ENCODE measurements at places on chromosomes 13 and 19.

- no peak for DNase-seq
Observed at GRCh38 chr13:20567881-20568528, 1.0 kb downstream of the IFT88 start.

DNA sequence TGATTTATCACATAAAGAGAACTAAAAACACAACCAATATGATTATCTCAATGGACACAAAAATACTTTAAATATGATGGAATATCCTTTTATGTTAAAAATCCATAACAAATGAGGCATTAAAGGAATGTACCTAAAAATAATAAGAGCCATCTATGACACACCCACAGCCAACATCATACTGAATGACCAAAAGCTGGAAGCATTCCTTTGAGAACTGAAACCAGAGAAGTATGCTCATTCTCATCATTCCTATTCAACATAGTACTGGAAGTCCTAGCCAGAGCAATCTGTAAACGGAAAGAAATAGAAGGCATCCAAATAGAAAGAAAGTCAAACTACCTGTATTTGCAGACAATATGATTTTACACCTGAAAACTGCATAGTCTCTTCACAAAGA, 671.0 kb downstream of the SLITRK1 start:
- DNase-seq = no peak

- no peak for DNase-seq
Observed at GRCh38 chr19:52248241-52248640, 21.1 kb upstream of the ZNF766 start.

DNA sequence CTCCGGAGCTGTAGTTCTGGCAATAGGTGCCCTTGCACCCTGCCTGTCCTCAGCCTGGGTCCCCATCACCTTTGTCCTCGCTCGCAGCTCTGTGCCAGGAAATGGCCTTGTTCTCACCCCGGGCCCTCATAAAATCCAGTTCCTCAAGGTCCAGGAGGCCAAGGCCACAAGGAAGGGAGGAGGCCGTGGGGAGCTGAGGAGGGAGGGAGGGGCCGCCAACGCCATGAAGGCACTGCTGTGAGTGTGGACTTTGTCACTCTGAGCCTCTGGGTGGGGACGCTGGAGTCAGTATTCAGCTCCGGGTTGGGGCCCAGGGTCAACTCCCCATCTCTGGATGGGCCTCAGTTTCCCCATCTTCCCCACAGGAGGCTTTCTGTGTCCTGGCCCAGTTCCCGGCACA, 9.2 kb upstream of the GNA11 start:
- DNase-seq = no peak

DNA sequence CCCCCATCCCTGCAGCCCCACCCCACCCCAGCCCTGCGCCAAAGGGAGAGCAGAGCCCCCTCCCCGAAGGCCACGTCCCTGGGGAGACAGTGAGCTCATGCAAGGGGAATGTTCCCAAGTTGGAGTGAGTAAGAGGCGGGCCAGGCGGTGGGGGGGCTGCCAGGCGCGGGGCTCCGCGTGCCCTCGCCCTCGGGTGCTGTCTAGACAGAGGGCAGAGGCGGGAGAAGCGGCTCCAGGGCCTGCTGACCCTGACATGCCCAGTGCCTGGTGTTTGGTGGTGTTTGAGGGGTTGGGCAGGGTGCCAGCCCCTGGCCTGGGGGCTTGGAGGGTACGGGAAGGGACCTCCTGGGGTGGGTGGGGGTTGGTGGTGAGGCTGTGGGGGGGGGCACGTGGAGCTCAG, 1.0 kb downstream of the FSTL3 start:
- peak; percentile 70 for DNase-seq

- DNase-seq = no peak
Observed at GRCh38 chr13:27905650-27906049, 14.2 kb upstream of the PDX1 start.

GRCh38 chr19:46847528-46847927, 3.1 kb downstream of the AP2S1 start:
- no peak for DNase-seq

DNA sequence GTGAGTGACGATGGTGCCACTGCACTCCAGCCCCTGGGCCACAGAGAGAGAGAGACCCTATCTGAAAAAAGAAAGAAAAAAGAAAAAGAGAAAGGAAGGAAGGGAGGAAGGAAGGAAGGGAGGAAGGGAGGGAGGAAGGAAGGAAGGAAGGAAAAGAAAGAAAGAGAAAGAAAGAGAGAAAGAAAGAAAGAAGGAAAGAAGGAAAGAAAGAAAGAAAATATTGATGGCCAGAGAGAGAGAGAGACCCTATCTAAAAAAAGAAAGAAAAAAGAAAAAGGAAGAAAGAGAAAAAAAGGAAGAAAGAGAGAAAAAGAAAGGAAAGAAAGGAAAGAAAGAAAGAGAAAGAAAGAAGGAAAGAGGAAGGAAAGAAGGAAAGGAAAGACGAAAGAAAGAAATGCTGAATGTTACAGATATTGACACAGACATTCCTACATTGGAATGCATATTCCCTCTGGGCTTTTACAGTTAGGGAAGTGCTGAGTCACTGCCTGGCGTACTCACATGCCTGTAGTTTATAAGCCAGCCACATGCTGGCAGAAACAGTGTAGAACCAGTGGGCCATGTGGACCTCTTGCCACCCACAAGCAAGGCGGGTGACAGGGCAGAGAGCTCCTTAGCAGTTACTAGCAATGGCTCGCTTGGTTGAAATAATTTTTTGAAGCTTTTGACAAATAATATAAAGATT, 34.6 kb upstream of the SLC46A3 start:
- DNase-seq = peak; percentile 80

- peak; percentile 5 for DNase-seq
Observed at GRCh38 chr19:6947745-6948144, 60.4 kb downstream of the ADGRE1 start.

DNA sequence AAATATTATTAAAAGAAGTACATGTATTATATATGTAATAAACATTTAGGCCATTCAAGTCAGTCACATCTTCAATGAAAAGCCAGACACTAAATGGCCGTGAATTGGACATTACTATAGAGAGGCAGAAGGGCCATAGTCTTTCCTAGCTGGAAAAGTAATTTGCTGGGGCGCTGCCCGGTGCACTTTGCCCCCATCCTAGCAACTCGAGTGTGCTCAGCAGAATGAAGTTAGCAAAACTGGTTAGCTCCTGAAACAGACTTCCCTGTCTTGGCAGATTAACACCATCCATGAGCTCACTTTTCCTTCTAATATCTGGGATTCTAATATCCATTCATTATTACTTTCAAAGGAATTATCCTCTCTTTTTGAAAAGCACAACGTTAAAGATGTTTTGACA, 2.8 kb upstream of the SPRYD7 start:
- no peak for DNase-seq

DNA sequence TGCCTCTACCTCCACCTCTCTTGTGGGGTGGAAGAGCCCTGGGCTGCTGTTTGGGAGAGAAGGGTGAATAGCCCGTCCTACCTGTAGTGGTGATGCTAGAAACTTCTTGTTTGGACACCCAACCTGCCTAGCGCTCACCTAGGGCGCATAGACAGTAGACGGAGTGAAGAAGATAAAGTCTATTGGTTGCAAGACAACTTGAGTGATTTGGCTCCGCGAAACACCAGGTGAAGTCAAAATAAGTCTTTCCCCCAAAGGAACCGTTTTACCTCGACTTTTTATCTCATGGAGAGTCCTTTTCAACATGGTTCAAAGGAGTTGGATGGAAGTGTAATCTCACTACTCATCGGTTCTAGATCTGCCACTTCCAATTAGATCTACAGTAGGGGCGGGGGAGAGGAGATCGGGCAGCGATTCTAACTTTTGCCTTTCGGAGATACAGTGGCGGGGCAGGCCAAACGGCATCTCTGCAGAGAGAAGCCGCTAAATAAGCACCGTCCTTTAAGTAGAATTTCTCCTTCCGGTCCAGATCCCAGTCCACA, 694 bp upstream of the ZIC5 start:
- DNase-seq = no peak

- no peak for DNase-seq
Observed at GRCh38 chr19:37470216-37470615, 1.1 kb downstream of the ZNF570 start.

DNA sequence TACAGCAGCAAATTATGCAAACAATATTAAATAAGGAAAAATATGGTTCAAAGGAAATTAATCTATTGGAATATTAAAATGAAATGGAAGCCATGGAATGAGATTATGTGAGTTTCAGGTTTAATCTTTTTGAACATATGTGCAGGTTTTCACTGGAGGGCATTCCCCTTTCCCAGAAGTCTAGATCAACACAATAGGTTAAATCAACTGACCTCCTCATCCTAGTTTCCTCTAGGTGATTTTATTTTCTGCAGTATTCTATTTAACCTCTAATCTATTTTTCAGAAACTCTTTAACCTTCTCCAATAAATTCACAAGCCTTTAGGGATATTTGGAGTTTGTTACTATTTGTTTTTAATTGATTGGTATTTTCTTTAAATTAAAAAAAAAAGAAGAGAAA, 2657.6 kb upstream of the PCDH20 start:
- DNase-seq = no peak

- no peak for DNase-seq
Observed at GRCh38 chr19:39867133-39867532, 21.0 kb upstream of the FBL start.

- DNase-seq = no peak
Observed at GRCh38 chr19:35959968-35960320, 23.8 kb downstream of the LRFN3 start.

- no peak for DNase-seq
Observed at GRCh38 chr13:92807353-92807752, 419.3 kb upstream of the GPC6 start.

DNA sequence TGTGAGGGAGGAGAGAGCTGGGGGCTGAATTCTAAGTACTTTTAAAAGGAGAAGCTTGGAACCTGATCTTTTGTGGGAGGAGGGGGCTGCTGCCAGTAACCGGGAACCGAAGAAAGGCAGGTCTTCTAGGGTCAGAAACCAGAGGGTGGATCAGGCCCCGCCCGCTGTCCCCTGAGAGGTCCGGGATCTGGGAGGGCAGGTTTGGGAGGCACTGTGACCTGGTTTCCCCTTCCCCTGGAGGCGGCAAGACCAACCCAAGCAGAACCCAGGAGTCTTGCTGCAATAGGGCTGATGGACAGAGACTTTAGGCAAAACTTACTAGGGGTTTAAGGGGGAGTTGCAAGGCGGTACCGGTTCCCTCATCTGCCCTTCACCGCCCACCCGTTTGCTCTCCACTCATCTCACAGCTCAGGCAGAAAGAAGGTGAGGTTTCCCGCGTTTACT, 707 bp upstream of the KLK8 start:
- no peak for DNase-seq

DNA sequence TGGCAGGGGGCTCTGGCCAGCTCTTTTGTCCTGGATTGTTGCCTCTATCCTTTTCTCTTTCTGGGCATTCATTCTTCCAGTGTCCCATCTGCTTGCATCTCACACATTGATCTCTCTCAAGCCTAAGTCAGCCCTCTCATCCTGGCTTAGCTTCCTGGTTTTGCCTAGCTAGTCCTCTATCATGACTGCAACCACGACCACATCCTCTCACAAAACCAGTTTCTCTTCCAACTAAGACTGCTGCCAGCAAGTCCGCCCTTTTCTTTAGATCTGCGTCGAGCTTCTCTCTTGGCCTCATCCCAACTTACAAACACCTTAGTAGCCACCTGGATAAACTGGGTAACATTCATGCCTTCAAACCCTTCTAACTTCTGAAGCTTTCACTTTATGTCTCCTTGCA, 212.2 kb upstream of the HTR2A start:
- no peak for DNase-seq

- DNase-seq = no peak
Observed at GRCh38 chr13:40153516-40153915, 498.1 kb downstream of the COG6 start.

DNA sequence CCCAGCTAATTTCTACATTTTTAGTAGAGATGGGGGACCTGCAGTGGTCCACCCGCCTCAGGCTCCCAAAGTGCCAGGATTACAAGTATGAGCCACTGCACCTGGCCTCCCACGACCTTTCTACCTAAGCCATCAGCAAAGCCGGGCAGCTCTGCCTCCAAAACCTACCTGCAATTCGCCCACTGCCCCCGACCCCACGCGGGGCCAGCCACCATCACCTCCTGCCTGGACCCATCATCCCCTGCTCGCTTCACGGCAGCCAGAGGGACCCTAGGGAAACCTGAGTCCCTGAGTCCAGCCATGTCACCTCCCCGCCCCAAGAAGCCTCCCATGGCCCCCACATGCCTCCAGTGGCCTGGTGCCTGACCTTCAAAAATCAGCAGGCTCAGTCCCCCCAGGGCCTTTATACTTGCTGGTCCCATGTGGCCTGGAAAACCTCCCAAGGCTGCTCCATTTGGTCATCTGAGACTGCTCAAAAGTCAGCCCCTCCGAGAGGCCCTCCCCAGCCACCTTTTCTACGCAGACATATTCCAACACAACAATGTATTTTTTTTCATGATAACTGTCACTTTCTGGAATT, 12.1 kb downstream of the ERCC2 start:
- DNase-seq = no peak

- no peak for DNase-seq
Observed at GRCh38 chr19:10642473-10643171, 11.5 kb upstream of the ILF3 start.

GRCh38 chr19:42102877-42103276, 26.9 kb downstream of the ZNF574 start:
- DNase-seq = no peak

DNA sequence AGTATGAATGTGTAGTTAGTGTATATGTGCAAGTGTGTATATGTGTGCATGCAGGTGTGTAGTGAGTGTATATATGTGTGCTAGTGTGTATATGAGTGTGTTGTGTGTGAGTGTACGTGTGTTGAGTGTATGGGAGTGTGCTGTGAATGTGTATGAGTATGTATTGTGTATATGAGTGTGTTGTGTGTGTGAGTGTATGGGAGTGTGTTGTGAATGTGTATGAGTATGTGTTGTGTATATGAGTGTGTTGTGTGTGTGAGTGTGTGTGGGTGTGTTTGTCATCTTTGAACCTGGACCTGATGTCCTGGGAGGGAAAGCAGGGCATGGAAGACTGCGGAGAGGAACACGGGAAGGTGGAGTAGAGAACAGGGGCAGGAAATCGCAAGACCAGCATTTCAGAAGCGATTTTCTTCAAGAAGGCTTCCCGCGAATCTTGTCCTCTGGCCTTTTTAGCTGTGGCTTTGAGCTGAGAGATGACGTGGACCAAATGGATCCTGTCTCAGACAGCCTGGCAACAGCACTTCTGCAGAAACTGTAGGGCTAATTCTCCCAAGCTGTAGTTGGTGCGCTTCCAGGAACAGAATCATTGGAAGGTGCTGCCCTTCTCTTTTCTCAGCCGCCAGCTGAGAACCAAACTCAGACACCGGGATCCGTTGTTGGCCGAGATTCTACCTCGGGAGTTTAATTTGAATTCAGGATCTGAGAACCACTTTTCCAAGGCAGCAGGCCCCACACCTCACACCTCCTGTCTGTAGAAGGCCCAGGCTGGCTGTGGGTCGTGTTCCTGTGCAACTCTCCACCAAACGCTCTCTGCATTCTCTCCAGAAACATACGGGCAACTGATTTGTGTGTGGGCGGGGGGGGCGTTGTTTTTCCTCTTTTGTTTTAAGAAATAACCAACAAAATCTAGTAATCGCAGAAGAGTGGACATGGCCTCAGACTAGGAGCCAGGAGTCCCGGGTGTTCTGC, 94.7 kb upstream of the RAP2A start:
- DNase-seq = peak; percentile 75

GRCh38 chr13:20193162-20193906, 596 bp upstream of the GJB2 start:
- DNase-seq = no peak

All from skeletal muscle cell (primary cell).